ENCODE measurements at places on chromosomes 1 and 21.

DNA sequence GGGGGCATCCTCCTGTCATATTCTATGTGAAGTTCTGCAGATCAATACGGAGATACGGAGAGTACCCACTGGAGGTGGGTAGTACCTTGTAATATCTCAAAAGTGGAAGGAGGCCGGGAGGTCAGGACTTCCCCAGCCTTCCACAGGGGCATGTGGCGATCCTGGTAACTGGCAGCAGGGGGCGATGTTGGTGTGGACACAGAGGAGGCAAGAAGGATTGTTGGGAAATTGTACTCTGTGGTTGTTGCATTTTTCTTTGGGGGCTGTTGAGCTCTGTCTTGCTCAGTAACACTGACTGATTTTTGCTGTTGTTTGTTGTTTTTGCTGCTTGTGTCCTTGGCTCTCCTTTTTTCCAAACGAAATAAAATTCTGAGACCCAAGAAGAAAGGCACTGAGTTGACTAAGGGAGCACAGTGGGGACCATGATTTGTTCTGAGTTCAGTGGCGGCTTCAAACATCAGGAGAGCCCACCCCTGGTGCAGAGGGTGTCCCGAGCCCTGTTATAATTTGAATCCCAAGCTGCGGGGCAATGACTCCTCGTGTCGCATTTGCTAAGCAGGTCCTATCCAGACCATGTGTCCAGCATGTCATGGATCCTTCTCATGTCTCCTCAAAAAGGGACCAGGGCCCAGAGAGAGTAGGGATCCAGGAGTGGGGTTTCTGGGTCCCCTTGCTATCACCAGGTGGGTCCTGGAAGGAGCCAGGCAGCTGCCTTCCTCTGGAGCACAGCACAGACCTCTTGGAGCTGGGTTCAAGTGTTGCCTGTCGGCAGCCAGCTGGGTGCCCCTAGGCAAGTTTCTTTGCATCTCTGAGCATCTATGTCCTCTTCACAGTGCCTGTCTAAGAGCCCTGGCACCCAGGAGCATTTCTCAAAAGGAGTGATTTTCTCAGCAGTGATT is 22.8 kb downstream of the LHX4 start:
- peak; percentile 54 for DNase-seq

DNA sequence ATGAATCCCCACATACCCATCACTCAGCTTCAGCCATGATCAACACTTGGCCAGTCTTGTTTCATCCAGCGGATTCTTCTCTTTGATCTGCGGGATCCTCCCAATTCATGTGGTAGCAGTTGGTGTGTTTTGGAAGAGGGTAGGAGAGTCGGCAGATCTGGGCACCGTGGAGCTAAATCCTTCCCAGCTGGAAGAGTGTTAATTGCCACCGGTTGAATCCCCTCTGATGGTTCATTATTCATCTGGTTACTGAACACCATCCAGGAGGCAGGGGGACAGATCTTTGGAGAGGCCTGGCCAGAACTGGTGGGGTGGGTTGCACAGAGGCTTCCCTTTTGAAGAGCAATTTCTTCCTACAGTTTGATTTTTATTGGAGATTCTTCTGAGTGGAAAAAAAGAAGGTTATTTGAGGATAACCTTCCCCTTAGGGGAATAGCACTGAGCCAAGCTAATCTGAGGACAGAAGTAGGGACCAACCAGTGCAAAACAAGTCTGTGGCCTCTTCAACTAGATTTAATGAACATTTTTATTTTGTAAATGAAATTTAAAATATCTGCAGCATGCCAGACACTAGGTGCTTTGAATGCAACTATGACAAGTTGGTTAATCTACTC is 8.1 kb downstream of the NFASC start:
- DNase-seq: no peak

DNA sequence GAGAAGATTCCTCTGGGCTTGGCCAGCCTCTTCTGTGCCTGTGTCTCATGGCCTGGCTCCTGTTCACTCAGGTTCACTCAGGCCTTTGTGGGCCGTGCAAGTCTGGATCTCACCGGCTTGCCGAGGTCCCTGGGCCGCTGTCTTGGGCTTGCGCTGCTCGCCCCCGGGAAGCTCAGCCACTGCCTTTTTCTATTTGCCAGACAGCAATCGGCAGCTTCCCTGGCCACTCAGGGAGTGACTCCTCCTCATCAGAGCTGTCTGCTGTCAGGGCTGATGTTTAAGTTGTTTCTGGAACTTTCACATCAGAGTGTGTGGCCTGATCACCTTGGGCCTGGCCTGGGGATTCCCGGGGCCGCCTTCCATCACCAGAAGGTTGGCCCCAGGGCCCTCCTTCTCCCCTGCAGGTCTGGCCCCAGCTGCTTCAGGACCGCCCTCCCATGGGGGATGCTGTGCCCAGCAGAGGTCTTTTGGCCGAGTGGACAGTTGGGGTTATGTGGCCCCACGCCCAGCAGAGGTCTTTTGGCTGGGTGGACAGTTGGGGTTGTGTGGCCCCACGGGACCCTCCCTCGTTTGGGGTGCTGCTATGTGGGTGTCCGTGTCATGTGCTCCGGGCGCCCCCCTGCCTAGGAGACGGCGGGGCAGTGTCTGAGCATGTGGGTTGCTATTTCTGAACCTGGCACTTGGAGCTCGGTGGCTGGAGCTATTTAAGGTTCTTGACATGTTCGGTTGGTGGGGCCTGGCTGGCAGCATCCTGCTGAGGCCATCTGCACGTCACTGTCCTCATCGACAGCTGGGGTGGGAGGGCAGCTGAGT is 12.5 kb downstream of the SLX9 start:
- DNase-seq: no peak

GRCh38 chr1:73749996-73750395 is 448.0 kb downstream of the LRRIQ3 start:
- no peak for DNase-seq

GRCh38 chr1:147736883-147737282 is 23.5 kb downstream of the GJA5 start:
- DNase-seq: no peak

DNA sequence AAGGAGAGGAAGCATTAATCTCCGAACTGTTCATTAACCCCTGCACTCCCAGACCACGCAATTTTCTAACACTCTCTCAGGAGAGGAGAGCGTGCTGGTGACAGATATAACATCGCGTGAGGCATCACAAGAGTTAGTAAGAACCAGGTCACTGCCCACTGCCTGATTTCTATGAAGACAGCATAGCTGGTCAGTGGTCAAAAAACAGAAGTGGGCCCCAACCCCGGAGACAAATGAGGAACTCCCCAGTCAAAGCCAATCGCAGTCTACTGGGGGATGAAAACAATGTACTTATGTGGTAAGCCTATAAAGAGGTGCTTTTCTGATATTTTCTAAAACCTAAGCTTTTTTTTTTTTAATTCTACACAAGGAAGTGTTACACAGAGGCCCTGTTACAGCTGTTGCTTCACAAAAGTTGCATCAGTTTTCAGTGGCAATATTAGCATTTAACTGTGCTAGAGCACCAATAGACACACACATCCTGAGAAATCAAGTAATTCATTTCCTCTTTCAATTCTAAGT is 231.8 kb upstream of the IRF2BP2 start:
- DNase-seq: no peak

- DNase-seq: no peak
Observed at GRCh38 chr1:12568009-12568767, 49.8 kb downstream of the DHRS3 start.

GRCh38 chr1:111142356-111142975 is 2.4 kb downstream of the CEPT1 start:
- DNase-seq: no peak

All from effector CD4-positive, alpha-beta T cell (primary cell).